Neural crest cell (in vitro differentiated cells): ENCODE measurements at places on chromosomes 16 and 17. TPM values are rescaled to one million over a fixed set of nuclear protein-coding genes. Genes with fewer than 3 reads are reported as not detected.

DNA sequence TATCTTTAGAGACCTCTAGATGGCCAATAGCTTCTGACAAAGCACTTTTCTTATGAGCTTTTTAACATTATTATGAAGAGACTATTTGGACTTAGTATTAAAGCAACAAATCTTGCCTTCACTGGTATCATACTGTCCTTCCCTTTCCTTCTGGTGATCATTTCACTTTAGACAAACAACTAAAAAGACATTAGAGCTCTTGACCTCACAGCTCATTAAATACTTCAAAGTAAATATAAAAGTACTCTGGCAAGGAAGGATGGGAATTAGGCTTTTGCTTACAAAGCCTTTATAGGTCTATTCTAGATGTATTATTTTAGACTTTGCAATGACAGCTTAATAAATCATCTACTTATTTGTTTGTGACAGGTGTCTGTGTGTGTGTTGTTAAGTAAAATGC, 11.1 kb downstream of the STXBP4 start:
- DNase-seq, result no peak

DNA sequence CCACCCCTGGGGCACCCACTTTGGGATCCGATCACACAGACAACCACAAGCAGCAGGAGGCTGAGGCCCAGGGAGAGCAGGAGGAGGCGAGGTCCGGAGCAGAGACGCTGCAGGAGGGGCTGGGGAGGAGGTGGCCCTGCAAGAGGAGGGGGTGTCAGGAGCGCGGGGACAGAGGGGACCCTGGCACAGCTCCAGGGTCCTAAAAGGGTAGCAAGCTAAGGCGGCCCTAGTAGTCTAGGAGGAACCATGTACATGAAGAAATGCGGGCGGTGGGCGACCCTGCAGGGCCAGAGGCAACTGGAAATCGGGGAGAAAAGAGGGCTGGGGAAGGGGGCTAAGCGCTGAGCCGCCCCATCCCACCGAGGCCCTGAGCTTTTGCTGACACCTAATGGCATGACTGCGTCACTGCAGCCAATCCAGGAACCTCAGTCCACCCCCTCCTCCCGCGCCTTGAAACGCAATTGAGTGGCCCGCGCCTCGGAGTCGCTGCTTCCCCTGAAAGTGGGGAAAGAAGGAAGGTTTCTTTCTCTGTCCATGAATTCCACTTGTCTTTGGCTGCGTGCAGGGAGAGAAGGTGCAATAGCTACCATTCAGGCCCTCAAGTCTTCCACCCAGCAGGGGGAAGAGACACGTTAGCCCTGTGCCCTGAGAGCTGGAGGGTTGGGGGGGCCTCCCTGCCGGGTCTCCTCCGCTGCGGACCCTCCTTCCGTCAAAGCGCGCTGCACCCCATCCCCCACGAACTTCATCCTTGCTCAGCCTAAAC, 1.8 kb downstream of the ASGR1 start:
- peak; percentile 86 for DNase-seq

- DNase-seq, result no peak
Measured at GRCh38 chr17:75163074-75163473, 8.8 kb upstream of the JPT1 start.

MYO15A gene
- total RNA-seq, result 1.3 and 1.6 TPM in 2 replicates

ERI2 gene
- 40.4 and 43.6 TPM in 2 replicates for total RNA-seq

- no peak for DNase-seq
Measured at GRCh38 chr17:21357281-21357680, 18.9 kb upstream of the KCNJ12 start.

DNAI2 gene
- total RNA-seq, result not detected in 2 replicates

DNA sequence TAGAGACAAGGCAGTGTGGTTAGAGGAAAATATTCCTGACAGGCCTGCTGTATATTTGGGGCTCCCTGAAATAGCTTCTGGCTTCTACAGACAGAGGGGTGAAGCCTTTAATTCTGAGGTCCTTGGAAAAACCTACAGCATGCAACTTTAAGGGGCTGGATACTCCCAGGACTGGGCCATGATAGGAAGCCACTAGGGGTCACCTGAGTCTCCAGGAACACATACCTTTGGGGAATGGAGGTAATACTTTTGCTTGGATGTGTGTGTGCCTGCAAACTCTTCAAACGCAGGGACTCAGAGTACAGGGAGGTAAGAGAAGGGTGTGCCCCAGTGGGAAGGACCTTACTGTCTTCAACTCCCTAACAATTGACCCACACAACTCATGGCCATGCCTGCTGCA, 4.1 kb downstream of the ASIC2 start:
- DNase-seq, result no peak

CCL1 gene
- total RNA-seq, result not detected in 2 replicates

CIBAR2 gene
- not detected in 2 replicates for total RNA-seq
